AG09319 (cell line): ENCODE measurements at places on chromosomes 13 and 19.

- no peak for DNase-seq
Observed at GRCh38 chr19:6518145-6518911, 12.5 kb upstream of the TNFSF9 start.

DNA sequence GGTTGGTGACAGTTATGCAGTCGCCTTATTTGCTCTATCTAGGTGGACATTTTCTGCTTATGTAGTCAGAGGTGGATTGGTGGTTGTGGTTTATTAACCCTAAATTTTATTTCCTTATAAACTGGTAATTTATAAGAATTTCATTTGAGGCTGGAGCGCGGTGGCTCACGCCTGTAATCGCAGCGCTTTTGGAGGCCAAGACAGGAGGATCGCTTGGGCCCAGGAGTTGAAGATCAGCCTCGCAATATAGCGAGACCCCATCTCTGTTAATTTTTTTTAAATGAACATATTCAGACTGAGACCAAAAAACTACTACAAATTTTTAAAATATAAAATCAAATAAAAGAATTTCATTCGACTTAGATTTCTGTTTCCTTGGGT lies 810 bp downstream of the ZNF627 start:
- DNase-seq: no peak

- no peak for DNase-seq
Observed at GRCh38 chr13:22210134-22210930, 539.5 kb downstream of the FGF9 start.

DNA sequence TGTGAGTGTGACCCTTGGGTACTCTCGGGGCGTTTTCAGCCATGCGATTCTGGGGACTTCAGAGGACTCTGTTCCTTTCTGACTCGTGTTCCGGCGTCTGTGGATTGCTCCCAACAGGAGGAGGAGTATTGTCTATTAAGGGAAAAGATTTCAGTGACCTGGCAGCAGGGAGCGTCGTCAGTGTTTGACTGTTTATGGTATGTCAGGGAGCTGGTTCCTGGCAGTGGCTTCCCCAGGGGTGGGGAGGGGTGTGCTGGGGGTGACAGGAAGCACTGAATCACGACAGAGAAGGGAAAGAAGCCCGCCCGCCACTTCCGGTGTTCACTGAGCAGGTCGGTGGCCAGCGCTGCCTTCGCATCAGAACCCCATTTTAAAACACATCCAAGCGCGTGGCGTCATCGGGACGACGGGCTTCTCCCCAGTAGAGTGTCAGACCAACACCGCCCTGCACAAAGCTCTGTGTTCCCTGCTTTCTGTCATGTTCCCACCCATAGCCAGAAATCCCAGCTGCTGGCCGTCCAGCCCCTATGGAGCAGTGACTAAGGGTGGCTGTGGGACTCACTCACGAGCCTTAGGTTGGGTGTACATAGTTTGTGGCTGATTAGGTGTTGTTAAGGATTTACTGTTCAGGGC lies 33.8 kb downstream of the COL4A2 start:
- DNase-seq: no peak

- peak; percentile 23 for DNase-seq
Observed at GRCh38 chr13:43522788-43523187, 264.0 kb downstream of the ENOX1 start.

DNA sequence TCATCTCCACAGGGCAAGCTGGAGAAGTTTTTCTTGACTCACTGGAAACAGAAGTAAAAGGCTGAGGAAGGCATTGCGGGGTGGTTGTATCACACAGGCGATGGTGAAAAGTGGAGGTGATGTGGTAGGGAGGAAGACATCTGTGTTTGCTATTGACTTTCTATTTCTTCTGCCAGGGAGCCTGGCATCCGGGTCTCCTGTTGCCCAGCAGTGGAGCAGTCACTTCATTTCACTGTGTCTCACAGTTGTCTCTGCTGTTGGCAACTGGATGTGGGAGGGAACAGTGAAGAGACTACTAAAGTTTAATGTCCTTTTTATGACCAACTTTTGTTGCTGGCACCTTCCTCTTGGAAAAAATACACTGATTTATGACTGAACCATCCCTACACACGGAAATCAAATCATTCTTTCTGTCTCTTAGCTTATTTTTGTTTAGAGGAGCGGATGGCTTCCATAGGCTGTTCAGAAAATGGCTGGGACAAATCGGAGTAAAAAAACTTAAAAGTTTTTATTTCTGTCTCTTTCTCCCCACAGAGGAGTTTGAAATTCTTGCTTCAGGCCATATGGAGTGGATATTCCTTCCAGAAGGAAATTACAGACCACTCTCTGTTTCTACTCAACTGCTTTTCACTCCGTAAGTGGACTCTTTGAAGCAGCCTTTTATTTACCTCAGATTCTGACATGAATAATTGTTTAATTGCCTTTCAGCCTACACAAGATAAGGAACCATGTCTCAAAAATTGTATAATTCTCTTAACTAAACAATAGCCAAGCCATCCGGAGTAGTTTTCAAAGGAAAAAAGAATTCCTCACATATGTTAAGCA lies 23.8 kb upstream of the MEDAG start:
- DNase-seq: no peak

- DNase-seq: no peak
Observed at GRCh38 chr13:35518337-35518946, 42.0 kb upstream of the MAB21L1 start.

- DNase-seq: no peak
Observed at GRCh38 chr19:12984143-12984627, 11.1 kb upstream of the NFIX start.

DNA sequence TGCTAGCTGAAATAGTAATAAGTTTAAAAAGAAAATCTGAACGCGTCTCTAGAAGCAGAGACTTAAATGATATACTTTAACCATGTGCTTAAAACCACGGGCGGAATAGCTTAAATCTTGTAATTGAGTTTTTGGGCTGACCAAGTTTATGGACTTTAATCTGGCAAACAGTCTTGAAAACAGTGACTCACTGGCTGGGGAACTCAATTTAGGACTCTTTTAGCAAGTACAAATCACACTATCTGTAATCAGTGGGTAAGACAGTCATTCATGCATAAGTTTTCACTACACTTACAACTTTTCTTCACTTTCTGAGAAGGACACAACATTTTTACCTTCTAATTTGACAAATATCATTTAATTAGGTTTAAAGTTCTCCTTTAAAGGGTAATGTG lies 26.8 kb downstream of the ZNF627 start:
- no peak for DNase-seq

DNA sequence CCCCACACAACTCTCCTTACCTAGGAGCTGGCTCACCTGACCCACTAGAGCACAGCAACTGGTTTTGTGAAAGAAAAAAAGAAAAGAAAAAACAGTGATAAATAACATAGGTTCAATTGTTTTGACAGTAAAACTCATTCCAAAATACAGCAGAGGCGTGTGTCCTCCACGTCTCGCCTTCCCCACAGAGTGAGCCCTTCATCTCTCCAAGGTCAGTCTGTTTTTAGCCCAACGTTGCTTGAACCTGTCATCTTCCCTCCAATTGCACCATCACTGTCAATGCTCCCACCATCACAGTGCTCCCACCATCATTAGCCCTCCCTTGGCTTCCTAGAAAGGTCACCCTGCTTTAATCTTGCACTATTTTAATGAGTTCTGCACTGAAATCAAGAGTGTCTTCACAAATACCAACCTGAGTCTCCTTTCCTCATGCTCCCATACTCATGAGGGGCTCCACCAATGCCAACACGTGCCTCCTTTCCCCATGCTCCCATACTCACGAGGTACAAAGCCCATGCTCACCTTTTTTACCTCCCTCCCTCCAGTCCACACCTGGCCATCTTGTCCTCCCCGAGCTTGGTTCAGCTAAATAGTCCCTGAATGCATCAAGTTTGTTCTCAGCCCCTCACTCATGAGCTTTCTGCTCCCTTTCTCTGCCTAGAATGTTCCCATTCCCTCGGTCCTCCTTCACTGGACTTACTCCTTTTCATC lies 103.7 kb downstream of the IRS2 start:
- DNase-seq: no peak

GRCh38 chr19:2602391-2603181 lies 99.9 kb downstream of the GNG7 start:
- peak; percentile 98 for DNase-seq

DNA sequence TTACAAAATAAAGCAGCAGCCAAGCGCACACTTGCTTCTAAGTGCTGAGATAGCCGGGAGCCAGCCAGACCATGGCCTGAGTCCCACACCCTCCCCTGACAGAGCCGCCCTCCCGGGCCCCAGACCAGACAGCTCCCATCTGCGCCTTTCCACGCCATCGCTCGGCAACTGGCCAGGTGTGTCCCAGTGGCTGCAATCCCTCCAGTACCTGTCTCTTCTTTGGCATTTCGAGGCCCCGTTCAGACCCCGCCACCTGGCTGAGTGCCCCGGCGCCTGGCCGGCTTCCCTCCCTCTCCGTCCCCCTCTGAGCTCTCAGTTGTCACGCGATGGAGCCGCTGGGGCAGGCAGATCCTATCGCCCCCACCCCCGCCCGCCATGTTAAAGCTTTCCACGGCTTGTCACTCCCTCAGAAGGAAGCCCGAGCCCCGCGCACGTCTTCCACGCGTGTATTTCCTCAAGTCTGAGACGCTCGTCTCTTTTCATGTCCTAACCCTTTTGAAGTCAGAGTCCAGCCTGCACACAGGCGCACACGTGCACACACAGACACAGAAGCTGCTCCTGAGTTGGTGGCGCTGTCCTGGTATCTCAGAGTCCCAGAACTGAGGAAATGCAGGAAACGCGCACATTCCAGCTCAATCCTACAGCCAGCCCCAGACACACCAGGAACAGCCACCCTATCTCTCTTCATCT lies 7.9 kb downstream of the MLLT1 start:
- no peak for DNase-seq

DNA sequence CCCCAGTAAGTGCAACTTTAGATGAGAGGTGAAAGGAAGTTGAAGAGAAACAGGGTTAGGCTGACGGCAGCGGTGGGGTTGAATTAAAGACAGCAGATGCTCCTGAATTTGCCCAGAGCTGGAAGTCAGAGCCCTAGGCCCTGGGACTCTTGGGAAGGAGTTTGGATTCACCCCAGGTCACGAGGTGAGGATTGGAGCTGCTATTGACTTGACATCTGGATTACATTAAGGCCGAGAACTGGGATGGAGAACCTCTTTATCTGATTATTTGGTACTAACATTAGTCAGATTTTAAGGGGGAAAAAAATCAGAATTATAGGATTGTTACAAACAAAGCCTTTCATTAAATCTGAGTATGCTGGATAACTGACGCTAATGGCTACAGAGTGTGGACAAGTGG lies 367.2 kb downstream of the ZNF536 start:
- DNase-seq: no peak

DNA sequence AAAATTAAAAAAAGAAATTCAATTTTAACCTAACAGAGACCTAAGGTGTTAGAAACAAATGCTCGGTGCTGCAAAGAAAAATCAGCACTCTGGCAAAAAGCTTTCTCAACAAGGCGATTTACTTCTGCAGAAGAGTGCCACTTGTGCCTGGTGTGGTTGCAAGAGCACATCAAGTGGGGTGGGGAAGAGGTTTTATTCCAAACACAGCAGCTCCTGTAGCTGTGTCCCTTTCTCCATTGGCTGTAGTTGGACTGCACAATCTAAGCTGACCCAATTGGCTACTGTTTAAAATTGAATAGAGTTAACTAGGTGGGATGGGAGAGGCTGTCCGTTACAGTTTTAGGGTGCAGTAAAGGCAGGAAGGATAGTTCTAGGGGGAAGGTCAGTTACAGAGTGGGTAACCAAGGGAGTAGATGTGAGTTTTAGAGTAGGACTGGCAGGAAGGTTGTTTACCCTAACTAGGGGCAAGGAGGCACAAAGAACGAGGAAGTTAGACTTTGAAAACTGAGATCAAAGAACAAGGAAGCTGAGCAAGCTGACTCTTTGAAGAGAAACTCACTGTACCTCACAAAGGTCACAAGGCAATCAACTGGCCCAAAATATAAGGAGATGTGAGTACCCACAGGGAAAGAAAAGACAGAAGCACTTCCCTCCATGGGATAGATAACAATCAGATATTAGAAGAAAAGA lies 145.7 kb downstream of the LIG4 start:
- DNase-seq: no peak

DNA sequence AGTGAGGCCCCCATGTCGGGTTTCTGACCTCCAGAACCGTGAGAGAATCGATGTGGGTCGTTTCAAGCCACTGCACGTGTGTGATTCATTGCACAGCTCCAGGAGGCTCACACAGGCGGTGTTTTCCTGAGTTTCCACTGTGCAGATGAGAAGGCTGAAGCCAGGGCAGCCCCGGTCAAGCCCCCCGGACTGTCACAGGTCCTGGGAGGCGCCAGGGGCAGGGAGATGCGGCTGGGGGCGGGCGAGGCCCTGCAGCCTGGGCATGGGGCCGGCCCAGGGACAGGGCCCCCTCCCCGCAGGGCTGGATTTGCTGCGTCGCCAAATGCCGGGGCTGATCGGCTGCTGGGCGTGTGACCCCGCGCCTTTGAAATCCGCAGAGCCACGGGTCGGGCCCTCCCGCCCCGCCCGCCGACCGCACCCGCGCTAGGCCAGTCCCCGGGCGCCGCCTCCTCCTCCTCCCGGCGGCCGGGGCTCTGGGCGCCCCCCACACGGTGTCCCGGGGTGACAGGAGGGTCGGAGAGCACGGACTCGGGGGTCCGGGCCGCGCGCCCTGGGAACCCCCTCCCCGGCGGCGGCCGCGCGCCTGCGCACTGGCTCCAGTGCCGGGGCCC lies 9.9 kb upstream of the MKNK2 start:
- DNase-seq: peak; percentile 44
